GM12892 (cell line): ENCODE measurements at places on chromosomes 6 and 20.

- no peak for DNase-seq
These were observed 30.0 kb downstream of the BRPF3 start for GRCh38 chr6:36226438-36227047.

GRCh38 chr6:12012038-12012557 lies at the start of gene HIVEP1:
Gene HIVEP1, plus strand, starts transcription at chr6:12012312. Its CDS starts 3,317 bp downstream, at chr6:12015629.
- peak; percentile 8 for DNase-seq

DNA sequence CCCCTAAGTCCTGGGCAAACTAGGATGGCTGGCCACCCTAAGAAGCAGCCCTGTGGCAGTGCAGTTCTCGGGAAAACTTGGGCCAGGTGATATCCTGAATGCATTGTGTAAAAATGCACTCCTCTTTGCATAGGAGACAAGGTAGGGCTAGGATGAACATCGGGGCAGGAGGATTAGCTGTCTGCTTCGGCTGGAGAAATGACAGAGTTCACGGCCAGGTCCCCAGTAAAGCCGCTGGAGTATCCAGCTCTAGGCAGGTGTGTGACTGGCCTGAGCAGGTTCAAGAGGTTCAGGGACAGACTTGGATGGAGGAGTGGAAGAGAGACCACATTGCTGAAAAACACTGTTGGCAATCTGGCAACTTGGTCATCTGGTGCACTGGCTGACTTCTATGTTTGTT lies 26.4 kb downstream of the DTD1 start:
- DNase-seq = no peak

- DNase-seq = no peak
These were observed 292.7 kb downstream of the ESR1 start for GRCh38 chr6:152100183-152100618.

GRCh38 chr20:19543101-19543500 lies 215.0 kb upstream of the RIN2 start:
- no peak for DNase-seq

- no peak for DNase-seq
These were observed 15.4 kb downstream of the FIG4 start for GRCh38 chr6:109706513-109706912.

- DNase-seq = no peak
These were observed 277.7 kb downstream of the NRN1 start for GRCh38 chr6:5729080-5729434.

DNA sequence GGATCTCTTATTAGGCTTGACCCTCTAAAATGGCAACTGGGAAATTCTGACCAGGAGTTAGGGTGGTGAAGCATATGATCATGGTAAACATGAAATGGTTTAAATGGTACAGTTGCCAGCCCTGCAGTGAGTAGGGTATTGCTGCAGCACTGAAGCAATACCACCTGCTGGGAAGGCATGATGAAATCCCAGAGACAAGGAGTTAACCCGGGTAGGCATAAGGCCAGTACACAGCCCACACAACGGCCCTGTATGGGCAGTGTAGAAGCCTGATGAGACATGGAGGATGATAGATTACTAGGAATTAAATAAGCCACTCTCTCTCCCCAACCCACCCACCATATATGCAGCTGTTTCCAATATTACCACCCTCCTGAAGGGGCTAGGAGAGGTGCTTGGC lies 197.4 kb upstream of the MOCS1 start:
- no peak for DNase-seq

DNA sequence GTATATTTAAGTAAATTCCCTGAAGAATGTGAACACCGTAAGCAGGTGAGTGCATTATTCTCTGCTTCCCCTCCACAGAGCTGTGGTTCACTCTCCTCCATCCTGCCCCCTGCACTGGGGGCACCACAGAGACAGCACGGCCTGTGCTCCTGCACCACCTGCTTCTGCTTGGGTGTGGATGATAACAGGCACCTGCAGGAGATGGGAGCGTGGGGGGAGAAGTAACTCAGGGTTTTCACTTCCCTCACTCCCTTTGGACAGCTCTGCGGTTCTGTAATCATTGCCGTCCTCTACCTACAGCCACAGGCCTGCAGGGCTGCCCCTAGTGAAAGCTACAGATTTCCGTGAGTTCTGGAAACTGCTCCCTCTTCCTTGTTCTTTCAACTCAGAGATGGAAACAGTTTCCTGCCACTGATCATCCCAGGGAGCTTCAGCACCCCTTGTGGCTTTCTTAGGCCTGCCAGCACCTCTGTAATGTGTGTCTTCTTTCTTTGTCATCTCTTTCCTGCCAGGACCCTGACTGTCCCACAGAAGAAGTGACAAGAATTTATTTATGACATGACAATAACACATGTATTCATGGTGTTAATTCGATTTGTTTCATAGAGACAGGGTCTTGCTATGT lies 21.3 kb upstream of the MICB start:
- DNase-seq = no peak

- no peak for DNase-seq
These were observed 7.8 kb downstream of the PANK2 start for GRCh38 chr20:3896853-3897583.

DNA sequence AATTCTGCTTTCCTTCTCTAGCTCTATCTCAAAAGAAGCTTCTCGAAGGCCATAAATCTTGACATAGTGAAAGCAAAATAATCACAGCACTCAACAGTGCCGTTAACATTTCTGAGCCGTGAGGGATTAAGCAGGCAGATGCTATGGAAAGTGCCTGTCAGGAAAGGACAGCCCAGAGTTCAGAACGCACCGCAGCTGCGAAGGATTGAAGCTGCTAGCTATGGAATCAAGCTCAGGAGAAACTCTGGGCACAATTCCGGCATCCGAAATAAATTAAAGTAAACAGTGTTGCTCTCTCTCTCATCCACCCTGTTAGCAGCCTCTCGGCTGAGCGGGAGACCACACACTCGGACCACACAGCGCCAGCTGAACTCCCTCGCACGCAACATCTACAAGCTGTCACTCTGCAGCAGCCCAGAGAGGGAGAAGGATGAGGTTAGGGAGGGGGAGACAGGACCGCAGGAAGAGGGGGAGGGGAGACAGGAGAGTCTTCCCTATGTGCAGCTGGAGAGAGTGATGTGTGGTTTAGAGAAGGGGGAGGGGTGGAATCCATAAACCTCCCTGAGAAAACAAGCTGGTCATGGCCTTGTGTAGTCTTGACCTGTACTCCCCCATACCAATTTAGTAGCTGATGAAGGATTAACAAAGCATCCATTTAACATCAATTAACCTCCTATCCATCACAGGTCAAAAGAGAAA lies 9.0 kb downstream of the EXOC2 start:
- no peak for DNase-seq

DNA sequence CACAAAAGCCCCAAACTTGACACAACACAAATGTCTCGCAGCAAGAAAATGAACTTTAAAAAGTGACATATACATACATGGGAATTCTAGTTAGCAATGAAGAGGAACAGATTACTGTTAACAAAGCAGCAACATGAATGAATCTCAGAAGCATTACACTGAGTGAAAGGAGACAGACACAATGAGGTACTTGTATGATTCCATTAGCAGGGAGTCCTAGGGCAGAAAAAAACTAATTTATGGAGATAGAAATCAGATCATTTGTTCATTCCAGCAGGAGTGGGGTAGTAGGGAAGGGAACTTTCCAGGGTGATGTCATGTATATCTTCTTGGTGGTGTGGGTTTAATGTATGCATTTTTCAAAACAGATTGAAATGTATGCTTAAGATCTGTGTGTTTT lies 524.4 kb downstream of the KIF16B start:
- DNase-seq = no peak

DNA sequence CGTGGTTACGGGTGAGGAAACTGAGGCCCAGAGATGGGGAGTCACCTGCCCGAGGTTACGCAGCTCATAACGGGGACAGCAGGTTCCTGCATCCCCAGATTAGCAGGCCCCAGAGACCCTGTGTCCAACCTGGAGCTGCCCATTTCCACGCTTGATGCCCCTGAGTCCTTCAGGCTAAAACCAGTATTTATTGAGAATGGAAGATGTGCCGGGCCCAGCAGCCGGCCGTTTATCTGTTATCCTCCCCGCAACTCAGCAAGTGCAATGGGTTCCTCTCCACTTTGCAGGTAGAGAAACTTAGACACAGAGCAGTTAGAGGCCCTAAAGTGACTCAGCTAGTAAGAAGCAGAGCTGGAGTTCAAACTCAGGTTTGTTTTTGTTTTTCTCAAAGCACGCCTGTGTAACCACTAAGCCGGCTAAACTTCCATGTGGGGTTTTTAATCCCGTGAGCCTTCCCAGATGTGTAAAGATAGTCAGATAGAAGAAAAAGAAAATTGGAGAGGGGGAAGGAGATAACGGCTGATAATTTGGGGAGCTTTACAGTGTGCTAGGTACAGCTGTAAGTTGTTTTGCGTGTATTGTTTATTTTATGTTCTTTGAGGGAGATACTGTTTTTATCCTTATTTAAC lies 775 bp downstream of the PFDN4 start:
- DNase-seq = no peak

GRCh38 chr6:125802943-125803377 lies 12.2 kb downstream of the NCOA7 start:
- DNase-seq = no peak

- no peak for DNase-seq
These were observed 348.2 kb downstream of the TFAP2B start for GRCh38 chr6:51166914-51167313.

DNA sequence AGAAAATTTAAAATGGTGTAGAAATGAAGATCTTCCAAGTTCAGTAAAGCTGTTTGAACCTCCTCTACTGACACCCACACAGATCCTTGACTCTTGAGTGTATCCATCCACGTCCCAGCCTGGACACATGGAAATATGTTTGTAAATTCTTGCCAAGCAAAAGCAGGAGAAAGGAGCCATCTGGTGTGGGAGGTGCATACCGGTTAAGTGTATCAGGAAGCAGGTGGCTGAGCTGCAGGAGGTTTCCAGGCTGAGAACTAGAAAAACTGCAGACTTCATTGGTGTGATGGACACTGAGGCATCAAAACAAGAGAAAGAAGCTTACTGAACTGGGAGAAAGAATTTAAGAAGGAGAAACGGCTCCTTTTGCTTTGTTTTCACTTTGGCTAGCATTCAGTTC lies 229.9 kb upstream of the GRIK2 start:
- DNase-seq = no peak

DNA sequence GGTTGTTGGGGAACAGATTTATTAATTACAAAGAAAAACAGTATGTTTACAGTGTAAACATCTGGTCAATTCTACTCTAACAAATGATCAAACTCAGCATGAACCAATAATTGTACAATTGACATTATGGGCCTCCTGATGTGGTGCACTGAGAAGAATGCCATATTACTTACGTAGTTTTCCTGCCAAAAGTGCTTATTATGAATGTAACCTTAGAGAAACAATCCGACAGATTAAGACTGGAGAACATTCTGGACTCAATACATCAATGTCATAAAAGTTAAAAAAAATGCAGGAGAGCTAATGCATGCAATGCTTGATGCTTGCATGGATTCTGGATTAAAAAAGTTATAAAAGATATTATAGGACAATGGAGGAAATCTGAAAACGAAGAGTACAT lies 69.0 kb downstream of the LYRM4 start:
- DNase-seq = no peak

DNA sequence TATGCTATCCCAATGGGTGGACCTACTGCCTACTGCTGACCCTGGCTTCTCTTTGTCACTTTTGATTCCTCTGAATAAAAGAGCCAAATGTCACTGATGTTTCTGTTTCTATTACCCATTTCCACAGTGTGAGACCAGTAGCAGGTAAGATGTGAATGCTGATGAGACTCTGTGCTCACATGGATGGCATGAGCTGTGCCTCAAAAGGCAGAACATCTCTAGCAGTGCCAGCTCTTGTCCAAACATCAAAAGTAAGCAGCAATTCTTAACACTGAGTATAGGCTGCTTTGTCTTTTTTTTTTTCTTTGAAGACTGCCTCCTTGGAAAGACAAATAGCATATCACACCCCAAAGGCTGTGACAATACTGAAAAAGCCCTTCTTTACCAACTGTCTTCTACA lies 459.2 kb upstream of the RUNX2 start:
- no peak for DNase-seq

DNA sequence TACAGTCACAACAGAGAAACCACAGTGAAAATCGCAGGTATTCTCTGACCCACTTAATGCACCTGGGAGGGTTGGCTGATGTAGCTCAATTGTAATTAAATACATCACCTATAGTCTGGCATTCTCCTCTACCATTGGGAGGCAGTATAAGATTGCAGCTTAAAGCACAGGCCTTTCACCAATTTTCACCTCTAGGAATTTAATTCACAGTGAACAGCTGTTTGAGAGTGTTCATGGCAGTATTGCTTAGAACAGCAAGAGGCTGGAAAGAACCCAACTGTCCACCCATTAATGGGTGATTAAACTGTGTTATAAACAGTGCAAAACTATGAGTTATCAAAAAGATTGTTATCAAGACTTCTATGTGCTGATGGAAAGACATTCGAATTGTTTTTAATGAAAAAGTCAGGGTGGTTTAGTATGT lies 2.0 kb downstream of the EDEM2 start:
- DNase-seq = no peak

DNA sequence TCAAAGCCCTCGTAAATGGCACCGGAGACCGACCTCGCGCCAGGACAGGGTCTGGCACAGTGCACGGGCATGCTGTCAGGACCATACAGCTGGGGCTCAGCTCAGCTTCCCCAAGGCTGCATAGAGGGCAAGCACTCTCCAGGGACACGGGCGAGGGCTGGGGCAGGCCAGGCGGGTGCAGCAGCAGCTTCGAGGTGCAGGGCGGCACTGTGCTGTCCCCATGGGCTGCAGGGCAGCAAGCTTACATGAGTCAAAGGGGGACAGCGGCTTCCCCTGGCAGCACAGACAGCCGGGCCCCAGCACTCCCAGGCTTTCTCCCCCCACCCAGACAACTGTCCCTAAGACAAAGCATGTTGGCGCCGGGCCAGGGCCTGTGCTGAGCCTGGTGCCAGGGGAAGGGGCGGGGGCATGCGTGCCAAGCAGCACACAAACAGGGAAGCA lies 25.7 kb downstream of the PSMG4 start:
- DNase-seq = no peak

DNA sequence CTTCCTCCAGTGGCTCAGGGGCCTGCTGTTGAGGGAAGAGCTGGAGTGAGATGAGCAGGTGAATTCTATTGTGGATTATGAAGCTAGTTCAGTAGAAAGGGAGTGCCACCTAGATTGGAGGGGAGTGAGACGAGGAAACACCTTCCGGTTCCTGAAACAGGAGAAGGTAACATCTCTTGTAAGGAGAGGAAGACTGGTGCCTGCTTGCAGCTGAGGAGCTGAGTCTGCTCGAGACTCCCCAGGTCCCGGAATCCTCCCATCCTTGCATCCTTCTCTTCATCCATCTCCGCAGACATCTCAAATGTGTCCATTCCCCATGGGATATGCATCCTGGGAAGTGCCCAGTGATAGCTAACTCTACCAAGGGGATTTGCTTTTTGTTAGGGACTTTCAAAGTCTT lies 242.9 kb upstream of the ZFP64 start:
- no peak for DNase-seq

DNA sequence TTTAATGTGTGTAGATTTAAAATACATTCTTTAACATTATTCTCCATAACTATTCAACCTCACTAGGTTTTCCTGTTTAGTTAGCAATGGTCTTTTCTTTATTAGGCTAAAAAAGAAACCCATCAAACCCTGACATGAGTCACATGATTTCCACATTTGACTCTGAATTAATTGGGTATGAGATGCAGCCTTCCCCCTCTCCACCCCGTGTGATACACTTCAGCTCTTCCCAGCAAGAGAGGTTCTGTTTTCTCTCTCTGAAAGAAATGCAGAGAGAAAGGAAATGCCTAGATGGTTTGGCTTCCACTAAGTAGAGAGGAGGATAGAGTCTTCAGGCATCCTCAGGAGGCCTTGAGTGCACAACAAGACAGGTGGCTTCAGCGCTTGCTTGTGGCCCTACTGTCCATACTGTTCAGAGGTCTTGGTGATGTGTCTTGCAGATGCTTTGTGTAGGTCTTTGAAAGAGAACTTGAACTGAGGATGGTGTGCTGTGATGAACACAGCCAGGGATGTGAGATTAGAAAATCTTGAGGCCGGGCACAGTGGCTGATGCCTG lies 17.3 kb downstream of the FARS2 start:
- DNase-seq = no peak
